ENCODE measurements at places on chromosomes 7 and 10.

DNA sequence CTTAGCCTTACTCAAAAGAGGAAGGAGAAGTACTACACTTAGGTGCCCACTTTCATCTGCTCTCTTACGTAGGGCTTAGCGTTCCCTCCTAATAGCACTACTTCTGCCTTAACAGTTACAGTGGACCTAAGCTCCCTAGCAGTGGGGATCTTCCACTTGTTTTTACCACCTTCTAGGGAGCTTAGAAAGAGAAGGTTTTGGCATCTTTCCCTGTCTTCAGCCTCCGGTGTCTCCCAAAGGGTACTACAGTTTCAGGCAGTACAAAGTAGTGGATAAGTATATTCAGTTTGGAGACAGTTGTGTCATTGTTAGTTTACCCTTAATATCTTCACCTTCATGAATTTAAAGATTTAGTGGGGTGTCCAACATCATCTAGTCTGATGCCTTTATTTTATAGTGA lies 14.6 kb downstream of the CHRM2 start:
- DNase-seq, result no peak

GRCh38 chr7:106840342-106840741 lies 24.7 kb upstream of the PIK3CG start:
- no peak for DNase-seq

GRCh38 chr7:131061818-131062217 lies 265.9 kb upstream of the MKLN1 start:
- no peak for DNase-seq

GRCh38 chr10:95831076-95831475 lies 75.1 kb downstream of the ENTPD1 start:
- DNase-seq, result no peak

- DNase-seq, result no peak
Observed at GRCh38 chr7:21422751-21423150, 5.1 kb upstream of the SP4 start.

- DNase-seq, result no peak
Observed at GRCh38 chr10:71921324-71922027, 42.7 kb upstream of the CHST3 start.

DNA sequence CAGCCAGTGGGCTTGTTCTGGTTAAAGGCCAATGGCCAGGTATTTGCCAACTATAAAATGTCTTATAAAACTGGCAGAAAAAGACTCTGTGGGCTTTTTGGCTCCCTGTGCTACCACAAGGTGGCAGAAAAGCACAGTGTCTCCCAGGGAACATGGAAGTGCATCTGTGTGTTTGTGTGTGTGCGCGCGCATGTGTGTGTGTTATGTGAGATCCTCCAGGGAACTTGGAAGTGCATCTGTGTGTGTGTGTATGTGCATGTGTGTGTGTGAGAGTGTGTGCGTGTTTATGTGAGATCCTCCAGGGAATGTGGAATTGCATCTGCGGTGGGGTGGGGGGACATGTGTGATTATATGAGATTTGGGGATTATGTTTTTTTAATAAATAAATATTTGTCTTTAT lies 30.2 kb upstream of the ABI1 start:
- peak; percentile 41 for DNase-seq

GRCh38 chr10:75845176-75845947 lies 413.9 kb downstream of the LRMDA start:
- no peak for DNase-seq

DNA sequence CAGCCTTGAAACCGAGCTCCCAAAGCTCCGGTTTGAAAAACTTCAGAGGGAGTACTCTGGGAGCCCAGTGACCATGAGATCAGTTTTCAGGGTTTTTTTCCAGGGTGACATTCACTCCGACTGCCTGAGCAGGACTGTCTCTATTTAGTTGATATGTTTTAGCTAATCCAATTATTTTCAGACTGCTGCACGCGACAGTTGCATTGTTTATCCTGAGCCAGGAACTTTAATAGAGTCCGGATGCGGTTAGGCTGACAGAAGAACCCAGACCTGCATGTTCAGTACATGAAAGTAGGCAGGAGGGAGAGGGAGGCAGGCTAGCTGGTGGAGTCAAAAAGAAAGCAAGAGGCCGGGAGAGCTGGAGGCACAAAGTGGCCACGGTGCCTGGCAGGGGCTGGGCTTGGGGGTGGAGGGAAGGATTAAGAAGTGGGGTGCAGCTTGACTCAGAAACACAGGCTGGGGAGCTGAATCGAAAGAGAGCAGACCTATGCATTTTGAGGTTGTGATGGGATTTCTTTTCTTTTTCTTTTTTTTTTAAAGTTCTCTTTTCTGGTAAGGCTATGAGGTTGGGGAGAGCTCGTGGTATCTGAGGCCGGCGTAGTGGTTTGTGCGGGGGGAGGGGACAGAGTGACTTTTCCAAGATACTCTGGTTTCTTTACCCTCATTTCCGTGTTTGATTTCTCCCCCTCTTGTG lies 5.7 kb downstream of the GATA3 start:
- DNase-seq, result peak; percentile 71

- no peak for DNase-seq
Observed at GRCh38 chr7:26583094-26583648, 281.2 kb downstream of the SKAP2 start.

DNA sequence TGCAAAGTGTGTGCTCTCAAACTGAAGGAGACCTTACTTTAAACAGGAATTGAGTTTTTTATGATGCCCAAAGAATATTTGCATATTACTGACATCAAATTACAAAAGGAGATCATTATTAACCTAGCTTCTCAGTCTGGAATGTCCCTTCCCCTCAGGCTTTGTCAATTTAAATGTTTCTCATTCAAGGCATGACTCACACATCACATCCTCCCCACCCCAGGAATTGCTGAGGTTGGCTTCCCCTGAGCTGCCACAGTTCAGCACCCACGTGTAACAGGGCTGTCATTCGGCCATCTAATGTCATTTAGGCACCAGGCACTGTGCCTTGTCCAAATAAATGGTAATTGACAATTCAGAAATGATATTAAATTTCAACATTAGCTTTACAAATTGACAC lies 305.9 kb upstream of the MGMT start:
- no peak for DNase-seq

GRCh38 chr7:147170341-147171012 lies 1053.9 kb downstream of the CNTNAP2 start:
- no peak for DNase-seq
